Fibroblast of lung (primary cell): ENCODE measurements at places on chromosomes 4 and X. TPM values are rescaled to one million over a fixed set of nuclear protein-coding genes. Genes with fewer than 3 reads are reported as not detected.

- H3K4me3 ChIP-seq: no peak overlapping the region
- no peaks in the 10 kb centered on the region for H3K4me1 ChIP-seq
- no peaks in the 10 kb centered on the region for H3K27me3 ChIP-seq
- no peak for DNase-seq
Measured at GRCh38 chrX:40457406-40457805, 123.4 kb upstream of the ATP6AP2 start.

Gene NKX1-1
- total RNA-seq: not detected in 2 replicates

Gene CT45A5
- not detected in 2 replicates for total RNA-seq

GRCh38 chr4:178255172-178255571 lies 812.9 kb upstream of the AGA start:
- H3K27ac ChIP-seq: no peak overlapping the region
- no peak overlapping the region for H3K4me3 ChIP-seq
- H3K4me1 ChIP-seq: no peaks in the 10 kb centered on the region
